Breast epithelium (tissue), 4 donors: ENCODE measurements at places on chromosomes 16 and 17. TPM values are rescaled to one million over a fixed set of nuclear protein-coding genes. Genes with fewer than 3 reads are reported as not detected.

- DNase-seq: peak; percentile 69
Observed at GRCh38 chr16:85437166-85438052, 175.7 kb upstream of the GSE1 start.

The RNF157 gene
- total RNA-seq: 3.1 TPM

DNA sequence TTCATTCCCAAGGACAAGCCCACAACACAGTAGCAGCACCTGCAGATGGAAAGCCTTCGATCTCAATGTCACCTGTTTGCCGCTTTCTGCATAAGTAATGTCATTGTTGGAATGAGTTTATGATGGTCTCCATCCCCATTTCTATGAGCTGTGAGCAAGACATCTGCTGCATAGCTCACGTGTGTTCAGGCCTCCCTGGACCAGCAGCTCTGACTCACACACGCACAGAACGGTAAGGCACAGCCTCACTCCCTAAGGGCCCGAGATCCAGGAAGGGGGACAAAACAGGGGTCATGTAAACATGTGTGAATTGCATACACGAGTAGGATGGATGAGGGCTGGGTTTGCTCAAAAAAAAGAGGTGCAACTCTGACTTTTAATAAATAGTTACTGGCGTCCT, 223.1 kb downstream of the SOX9 start:
- DNase-seq: no peak

- DNase-seq: peak; percentile 48
Observed at GRCh38 chr17:82961366-82962162, 117.8 kb upstream of the METRNL start.

DNA sequence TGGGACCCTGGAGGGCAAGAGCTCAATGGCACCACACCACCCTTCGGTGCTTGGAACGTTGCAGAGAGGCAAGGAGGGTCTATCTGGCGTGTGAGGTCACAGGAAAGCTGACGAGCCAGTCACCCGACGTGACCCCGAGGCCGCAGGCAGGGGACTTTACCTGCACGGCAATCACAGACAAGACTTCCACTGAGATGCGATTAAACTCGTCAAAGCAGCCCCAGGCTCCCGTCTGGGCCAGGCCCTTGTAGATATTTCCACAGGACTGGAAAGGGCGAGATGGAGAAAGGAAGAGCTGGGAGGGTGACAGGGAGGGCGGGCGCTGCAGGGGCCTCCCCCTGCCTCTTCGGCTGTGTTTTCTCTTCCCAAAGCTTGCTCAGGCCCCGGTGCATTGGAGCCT, 78.3 kb downstream of the DNAH17 start:
- DNase-seq: no peak

DNA sequence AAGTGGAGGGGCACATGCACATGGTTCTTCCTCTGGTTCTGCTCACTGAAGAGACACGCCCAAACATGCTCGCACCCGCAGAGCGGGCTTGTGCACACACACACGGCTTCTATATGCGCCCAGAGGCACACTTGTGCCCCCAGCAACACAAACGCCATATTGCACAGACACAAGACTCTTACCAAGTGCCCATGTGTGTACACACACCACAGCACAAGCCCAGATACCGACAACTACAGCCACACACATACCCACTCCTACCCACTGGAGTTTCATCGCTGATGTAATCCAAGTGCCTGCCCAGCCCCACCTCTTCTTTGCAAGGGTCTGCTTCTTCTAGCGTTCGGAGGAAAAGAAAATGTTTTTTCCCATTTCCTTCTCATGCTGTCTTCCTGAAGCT, 6.5 kb upstream of the PRR29 start:
- DNase-seq: no peak

The WSCD1 gene
- total RNA-seq: 2.2 TPM

GRCh38 chr16:4404967-4405696, 11.3 kb downstream of the CORO7 start:
- no peak for DNase-seq

The CDRT15 gene
- not detected for total RNA-seq

- no peak for DNase-seq
Observed at GRCh38 chr16:965036-965395, 5.8 kb downstream of the LMF1 start.

DNA sequence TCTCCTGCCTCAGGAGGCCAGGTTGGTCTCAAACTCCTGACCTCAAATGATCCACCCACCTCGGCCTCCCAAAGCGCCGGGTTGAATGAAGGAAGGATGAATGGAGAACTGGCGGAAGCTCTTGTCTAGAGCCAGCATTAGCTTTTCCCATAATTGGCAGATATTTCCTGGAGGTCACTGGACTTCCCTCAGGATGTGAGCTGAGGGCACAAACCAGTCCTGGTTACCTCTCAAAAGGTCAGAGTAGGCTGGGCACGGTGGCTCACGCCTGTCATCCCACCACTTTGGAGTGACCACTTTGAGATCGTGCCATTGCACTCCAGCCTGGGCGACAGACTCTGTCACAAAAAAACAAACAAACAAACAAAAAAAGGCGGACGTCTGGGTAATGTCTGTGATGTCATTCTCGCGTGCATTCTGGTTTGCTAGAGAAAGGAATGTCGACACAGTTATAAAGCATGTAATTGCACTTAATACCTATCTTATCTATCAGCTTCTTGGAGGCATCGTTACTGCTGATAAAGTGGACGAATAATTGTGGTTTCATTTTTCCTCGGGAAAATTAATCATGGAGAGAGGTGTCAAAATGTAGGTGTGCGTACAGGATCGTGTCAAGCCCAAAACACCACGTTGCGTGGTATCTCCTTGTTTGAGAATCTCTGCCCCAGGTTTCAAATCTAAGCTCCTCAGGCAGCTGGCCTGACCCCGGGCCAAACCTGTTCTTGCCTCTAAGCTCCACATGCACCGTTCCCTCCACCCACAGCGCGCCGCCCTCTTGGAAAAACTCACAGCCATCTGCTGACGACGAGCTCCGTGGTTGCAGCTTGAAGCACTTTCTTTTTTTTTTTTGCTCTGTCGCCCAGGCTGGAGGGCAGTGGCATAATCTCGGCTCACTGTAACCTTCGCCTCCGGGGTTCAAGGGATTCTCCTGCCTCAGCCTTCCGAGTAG, 6.4 kb upstream of the CRK start:
- DNase-seq: no peak

DNA sequence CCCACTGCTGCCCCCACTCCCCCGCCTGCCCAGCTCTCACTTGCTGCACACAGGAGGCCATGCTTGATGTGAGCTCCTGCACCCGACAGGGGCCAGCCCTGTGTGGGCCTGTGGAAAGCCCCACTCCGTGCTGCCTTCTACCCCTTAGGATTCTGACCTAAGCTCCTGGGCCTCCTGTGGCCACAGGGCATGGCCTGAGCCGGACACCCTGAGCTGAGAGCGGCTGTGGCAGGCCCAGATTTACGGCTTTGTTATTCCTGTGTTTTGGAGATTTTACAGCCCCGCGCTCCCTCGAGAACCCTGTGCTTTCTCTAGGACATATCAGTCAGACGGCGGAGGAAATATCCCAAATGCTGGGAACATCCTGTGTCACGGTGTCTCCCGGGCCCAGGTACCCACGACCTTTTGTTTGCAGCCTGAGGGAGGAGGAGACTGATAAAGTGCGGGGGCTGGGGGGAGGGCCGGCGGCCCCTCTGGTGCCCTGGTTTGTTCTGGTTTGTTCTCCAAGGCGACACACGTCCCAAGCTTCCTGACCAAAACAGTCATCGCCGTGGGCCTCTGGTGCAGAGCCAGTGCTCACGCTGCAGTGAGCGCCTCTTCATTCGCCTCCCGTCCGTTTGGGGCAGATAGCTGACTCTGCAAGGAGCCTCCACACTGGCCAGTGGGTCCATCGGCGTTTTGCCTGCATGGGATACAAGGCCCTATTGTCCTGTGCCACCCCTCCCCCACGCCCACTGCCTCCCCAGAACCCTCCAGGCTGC, 363.4 kb downstream of the C16orf95 start:
- no peak for DNase-seq

DNA sequence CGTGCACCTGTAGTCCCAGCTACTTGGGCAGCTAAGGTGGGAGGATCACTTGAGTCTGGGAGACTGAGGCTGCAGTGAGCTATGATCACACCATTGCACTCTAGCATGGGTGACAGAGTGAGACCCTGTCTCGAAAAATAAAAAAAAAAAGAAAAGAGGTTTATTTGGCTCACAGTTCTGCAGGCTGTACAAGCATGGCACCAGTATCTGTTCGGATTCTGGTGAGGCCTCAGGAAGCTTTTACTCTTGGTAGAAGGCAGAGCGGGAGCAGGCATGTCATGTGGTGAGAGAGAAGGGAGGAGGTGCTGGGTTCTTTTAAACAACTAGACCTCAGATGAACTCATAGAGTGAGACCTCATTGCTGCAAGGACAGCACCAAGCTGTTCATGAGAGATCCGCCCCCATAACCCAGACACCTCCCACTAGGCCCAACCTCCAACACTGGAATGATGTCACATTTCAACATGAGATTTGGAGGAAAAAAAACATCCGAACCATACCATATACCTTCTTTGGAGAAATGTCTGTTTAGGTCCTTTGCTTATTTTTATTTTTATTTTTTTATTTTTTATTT, 10.3 kb upstream of the RMI2 start:
- DNase-seq: no peak

- DNase-seq: no peak
Observed at GRCh38 chr17:80182845-80183223, 13.0 kb downstream of the CARD14 start.
